Activated T-cell treated with anti-CD3 and anti-CD28 coated beads, Interleukin-2, amount 50 U/mL, for 4 hours (primary cell): ENCODE measurements at places on chromosomes 5 and 9. TPM values are rescaled to one million over a fixed set of nuclear protein-coding genes. Genes with fewer than 3 reads are reported as not detected.

GNA14 gene
- 0.11 TPM for total RNA-seq

SMARCA2 gene
- 120 TPM for total RNA-seq

GADD45G gene
- 5.9 TPM for total RNA-seq

TAF1L gene
- not detected for total RNA-seq

SLC25A2 gene
- total RNA-seq, result not detected

RMRP gene
- total RNA-seq, result 12,907 TPM

TNFSF8 gene
- total RNA-seq, result 192 TPM

IFNK gene
- total RNA-seq, result not detected

TIMD4 gene
- 1.2 TPM for total RNA-seq

GLIPR2 gene
- 7.6 TPM for total RNA-seq

HK3 gene
- total RNA-seq, result 0.19 TPM

TCF7 gene
- 37.3 TPM for total RNA-seq

LIFR gene
- total RNA-seq, result 0.24 TPM

FOXB2 gene
- total RNA-seq, result not detected

- DNase-seq, result no peak
Observed at GRCh38 chr5:89440670-89441069, 557.7 kb upstream of the MEF2C start.

GRCh38 chr9:126885131-126885641 lies 24.7 kb downstream of the ZBTB34 start:
- no peak for DNase-seq

- no peak for DNase-seq
Observed at GRCh38 chr5:129951039-129951438, 46.8 kb downstream of the CHSY3 start.

- DNase-seq, result no peak
Observed at GRCh38 chr5:112660359-112660758, 77.3 kb upstream of the APC start.

DNA sequence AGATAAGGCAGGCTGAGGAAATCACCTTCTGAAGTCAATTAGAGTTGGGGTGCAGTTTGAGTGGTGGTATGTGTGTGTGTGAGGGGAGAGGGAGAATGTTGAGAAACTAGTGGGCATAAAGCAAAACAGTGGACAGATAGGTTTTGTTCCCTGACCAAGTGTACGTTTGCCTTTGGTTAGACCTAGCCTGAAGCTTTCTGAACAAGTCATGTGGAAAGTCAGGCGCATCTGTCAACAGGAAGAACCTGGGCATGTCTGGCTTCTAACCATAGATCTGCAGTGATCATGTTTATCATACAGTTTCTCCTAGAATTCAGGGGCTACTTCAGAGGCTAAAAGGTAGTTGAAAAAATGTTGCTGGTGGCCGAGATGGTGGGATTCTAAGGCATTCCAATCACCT lies 143.2 kb upstream of the PCA3 start:
- DNase-seq, result no peak

- no peak for DNase-seq
Observed at GRCh38 chr5:157481265-157481664, 21.3 kb downstream of the NIPAL4 start.

- DNase-seq, result no peak
Observed at GRCh38 chr5:157247267-157247666, 18.7 kb upstream of the CYFIP2 start.

DNA sequence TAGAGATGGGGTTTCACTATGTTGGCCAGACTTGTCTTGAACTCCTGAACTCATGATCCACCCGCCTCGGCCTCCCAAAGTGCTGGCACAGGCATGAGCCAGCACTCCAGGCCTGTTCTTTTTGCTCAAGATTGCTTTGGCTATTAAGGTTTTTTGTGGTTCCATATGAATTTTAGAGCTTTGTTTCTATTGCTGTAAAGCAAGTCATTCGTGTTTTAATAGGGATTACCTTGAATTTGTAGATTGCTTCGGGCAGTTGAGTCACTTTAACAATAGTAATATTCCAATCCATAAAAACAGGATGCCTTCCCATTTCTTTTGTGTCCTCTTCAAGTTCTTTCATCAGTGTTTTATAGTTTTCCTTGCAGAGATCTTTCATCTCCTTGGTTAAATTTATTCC lies 22.1 kb downstream of the C6 start:
- DNase-seq, result no peak

DNA sequence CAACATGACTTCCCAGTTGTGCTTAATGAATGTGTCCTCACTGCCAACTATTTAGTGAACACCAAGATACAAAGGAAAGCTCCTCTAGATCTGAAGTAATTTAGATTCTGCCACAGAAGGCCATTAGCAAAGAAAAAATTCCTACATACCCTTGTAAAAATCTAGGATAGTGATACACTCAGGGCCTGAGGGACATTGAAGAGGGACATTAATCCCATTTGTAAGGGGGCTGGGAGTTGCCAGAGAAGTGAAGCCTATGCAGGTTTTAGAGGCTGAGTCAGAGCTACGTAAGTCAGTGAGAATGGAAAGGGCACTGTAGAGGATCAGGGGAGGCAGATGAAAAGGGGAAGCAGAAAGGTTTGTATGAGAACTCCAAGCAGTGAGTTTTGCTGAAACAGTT lies 286.9 kb upstream of the TARS1 start:
- DNase-seq, result no peak

DNA sequence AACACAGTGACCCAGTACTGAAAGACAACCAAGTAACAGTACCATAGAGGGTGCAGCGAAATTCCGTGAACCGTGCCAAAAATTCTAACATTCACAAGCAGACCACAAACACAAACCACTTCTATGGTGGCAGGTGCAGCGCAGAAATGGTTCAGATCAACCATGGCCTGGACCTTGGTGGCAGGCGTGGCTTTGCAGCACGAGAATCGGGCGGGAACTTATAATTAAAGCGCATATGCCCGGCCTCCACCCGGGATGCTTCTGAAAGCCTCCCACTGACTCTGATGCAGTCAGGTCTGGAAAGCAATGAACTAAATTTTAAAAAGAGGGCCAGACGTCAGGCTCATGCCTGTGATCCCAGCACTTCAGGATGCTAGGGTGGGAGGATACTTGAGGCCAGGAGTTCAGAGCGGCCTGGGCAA lies 68.0 kb upstream of the TBC1D9B start:
- no peak for DNase-seq

DNA sequence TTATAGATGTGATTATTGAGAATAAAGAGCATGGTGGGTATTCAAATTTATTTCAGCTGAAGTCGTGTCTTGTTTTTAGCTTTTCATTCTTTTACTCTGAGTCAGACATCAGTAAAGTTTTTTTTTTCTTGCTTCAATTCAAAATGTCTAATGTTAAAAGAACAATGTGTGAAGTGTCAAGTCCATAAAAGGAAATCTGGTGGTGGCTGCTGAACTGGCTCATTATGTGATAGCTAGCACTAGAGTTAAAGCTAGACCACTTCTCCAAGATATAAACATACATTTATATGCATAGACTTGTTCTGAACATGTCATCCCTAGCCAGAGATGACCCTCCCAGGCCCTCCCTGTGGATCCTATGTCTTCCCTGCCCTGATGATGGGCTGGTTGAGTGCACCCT lies 338.3 kb downstream of the RAB3C start:
- no peak for DNase-seq

DNA sequence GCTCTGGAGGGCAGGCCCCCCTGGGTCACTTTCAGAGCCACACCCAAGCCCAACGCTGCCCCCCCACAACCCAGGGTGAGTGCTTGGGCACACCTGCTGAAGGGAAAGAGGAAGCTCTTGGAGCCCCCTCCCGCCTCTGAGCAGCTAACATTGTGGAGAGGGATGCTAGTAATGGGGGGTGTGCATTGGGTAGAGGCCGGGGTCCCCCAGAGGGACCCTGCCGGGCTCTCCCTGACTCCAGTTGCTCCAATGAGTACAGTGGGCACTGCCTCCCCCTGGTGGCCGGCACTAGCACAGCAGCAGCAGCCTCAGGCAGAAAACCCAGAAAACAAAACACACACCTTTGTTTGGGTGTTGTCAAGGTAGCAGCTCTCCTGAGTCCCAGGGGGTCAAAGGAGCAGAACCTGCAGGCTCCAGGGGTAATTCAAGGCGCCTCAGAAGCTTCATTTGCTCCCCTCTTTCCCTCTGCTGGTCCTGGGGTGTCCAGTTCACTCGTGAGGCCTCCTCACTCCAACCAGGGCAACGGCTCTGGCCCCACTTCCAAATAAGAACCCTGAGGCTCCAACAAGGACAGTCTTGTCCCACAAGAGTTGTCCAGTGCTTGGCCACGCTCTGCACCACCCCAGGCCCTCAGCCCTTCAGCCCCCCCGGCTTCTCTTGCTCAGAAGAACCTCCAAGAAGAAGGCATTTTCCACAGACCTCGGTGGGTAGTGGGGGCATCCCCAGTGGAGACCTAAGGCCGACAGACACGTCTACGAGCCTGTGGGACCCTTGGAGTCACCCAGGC lies 16.1 kb downstream of the GBGT1 start:
- peak; percentile 80 for DNase-seq

DNA sequence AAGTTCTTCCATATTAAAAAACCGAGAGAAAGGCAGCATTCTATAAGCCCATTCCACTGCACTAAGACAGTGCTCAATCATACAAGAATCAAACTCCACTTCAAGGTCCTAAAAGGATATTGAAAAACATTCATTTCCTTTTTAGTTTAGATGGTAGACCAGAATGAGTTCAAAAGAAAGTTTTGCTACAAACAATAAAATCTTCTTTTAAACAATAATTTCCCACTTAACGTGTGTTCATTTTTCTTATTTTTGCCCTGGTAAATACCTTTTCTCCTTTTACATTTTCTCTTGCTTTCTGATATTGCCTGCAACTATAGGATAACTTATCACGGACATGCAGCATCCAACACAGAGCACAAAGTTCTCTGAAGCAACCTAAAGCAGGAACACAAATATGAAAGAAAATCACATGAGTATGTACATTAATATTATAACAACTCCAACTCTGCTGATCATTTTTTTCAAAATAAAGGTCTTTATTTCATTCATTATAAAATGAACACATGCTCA lies 61.7 kb downstream of the CPLANE1 start:
- no peak for DNase-seq

- no peak for DNase-seq
Observed at GRCh38 chr9:93984860-93985259, 29.7 kb upstream of the BARX1 start.

- no peak for DNase-seq
Observed at GRCh38 chr5:14523243-14524034, 58.2 kb upstream of the OTULINL start.

DNA sequence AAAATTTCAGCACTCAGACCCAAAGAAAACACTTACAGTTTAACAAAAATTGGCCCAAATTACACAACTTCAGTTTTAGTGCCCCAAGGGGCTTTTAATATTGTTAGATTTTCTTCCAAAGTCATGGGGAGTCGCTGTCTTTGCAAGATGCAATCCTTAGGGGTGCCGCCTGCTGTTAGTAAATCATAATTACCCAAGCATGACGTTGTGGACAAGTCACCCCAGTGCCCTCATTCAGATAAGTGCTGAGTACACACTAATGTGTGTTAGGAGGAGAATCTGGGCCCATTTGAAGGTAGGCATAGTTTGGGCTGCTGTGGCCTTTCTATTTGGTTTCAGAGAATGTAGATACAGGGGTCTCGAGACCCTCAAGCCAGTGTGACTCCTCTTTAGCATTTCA lies 138.1 kb downstream of the SV2C start:
- DNase-seq, result no peak

DNA sequence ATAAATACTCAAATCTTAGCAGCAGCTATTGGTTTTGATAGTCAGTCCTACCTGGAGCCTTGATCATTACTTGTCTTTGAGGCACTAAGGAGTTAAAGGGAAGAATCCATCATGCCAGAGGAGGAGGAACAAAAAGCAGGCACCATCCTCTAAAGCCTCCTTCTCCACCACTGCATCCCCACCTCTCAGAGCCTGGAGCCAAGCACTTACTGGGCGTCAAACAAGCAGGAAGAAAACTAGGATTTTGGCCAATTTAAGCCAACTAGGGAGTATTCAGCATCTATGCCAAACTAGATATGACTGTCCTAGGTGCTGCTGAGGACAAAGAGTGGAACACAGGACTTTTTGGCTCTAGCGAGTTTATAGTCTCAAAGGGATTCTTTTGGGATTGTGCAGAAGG lies 152.5 kb downstream of the PPP2R2B start:
- DNase-seq, result no peak

DNA sequence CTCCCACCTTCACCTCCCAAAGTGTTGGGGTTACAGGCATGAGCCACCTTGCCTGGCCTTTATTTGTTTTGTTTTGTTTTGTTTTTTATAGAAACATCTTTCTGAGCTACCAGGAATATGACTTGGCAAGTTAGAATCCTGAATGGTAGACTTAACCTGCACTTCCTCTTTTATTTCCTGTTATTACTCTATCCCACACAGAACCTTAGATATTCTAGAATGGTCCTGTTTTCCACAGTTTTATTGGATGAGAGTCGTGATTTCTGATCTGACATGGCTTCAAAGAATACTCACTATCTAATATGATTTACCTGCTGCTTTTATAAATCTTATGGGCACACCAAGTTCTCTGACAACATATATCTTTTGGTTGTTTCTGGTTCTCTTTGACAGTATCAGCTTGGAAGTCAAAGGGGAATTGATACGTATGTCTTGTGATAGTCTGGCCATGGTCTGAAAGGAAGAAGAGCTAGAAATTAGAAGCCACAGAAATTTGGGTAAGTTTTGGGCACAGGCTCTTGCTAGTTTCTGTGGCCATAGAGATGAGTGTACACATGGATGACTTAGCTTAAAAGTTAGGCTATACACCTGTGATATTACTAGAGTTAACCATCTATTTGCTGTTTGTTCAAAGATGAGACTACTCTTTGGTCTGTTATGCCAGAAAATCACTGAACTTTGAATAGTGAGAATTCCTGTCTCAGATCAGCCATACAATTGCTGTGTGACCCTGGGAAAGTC lies 4.7 kb upstream of the PANK3 start:
- no peak for DNase-seq

GRCh38 chr5:35924950-35925722 lies 13.3 kb downstream of the CAPSL start:
- peak; percentile 87 for DNase-seq

DNA sequence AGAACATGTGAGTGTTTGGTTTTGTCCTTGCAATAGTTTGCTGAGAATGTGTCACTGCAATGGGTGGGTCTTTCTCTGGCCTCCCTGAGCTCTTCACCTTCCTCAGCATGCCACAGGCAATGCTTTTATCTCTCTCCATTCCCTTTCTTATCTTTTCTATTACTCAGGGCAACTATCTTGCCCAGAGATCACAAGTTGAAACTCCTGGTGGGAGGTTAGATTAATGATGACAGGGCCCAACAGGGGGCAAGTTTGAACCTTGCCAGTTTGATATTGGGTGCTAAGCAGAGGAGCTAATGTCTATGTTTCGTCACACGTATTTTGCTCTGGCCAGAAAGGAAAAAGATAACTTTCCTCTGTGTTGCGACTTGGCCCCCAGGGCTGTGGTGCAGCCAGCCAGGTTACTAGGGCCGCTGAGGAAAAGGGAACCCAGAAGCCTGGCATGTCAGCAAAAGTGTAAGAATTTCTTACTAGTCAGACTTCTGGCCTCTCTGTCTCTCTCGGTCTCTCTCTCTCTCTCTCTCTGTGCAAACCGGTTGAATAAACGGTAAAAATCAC lies 299.3 kb upstream of the POU5F2 start:
- no peak for DNase-seq

- DNase-seq, result no peak
Observed at GRCh38 chr5:178675922-178676321, 49.1 kb upstream of the CLK4 start.
